Thoracic aorta (tissue), 2 donors: ENCODE measurements at places on chromosomes 2 and 18.

DNA sequence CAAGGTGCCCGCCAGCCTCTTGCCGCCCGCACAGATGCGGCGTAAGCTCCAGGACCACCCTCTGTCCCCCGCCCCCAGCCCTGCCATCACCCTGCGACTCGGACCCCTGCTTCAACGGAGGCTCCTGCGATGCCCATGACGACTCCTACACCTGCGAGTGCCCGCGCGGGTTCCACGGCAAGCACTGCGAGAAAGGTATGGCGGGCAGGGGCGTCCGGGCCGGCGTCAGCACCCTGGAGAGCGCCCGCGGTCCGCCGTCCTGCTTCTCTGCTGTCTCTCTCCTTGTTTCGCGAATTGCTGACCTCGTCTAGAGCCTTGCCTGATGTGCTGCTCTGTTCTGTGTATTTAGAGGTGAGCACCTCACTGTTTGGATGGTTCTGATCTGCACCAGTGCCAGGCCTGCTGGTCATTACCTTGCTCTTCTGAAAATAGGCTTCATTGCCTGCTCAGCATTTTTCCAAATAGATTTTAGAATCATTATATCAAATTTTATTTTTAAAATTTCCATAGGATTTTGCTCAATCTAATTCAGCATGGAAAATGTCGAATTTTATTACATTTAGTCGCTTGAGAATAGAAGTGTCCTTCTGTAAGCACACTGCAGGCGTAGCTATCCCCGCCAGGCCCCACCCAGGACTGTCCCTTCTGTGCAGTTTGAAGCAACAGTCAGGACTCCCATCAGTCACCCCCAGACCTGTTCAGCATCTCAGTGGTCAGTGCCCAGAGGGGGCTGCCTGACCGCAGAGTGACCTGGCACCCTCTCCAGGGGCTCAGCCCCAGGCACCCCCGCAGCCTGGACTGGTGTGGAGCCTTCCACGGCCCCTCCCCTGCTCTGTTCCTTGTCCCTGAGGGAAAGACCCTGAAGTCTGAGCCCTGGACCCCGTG, 51.6 kb downstream of the SNED1 start:
- no peak for DNase-seq

DNA sequence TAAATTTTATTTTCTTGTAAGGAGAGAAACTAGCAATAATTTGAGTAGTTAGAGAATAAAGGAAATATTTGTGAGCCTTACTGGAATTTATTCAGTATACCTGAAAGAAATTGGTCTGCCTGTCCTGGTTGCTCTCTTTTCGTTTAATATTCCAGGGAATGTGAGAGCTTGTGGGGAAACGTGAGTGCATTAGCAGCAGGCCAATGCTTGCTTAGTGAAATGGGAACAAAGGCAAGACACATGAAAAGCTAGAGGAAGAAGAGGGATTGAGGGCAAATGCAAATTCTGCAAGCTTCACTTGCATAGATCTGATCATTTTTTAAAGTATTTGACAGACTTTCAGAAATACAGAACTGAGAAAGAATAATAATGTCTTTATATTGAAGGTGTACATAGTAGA, 111.0 kb downstream of the ERBB4 start:
- DNase-seq = no peak

DNA sequence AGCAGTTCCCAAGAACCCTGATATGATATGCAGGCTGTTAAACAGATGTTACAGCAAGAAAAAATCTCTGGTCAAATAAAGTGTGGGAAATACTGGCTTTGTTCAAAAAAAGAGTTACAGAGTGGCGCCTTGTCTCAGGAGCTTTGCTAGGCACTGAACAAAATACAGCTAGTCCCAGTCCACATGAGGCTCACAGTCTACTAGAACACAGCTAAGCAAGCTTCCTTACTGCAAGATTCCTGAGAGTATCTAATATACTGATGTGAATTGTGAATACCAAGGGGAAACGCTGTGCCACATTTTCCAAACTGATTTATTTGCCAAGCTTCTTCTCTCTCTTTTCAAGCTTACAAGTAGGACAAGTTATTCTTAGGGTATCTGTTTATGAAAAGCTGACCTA, 188.8 kb upstream of the NABP1 start:
- no peak for DNase-seq

- DNase-seq = no peak
These were observed 76.3 kb downstream of the SOWAHC start for GRCh38 chr2:109690457-109690821.

DNA sequence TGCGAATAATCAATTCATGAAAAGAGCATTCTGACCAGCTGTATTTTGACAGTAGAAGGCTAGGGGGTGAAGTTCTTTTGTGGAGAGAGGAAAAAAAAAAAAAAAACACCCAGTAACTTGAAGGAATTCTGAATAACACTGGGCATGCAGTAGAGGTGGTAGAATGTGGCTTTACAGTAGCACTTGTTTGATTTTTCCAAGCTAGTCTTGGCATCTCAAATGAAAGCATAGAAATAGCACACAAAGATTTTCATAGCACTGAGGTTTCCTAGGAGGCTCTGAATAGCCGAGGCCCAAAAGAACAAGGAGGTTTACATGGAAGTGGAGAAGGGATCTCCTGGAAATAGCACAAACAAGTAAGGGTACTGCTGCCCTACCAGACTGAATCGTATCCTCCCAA, 470.2 kb upstream of the CDH20 start:
- no peak for DNase-seq

- no peak for DNase-seq
These were observed 801.3 kb downstream of the ERBB4 start for GRCh38 chr2:211737282-211737681.

DNA sequence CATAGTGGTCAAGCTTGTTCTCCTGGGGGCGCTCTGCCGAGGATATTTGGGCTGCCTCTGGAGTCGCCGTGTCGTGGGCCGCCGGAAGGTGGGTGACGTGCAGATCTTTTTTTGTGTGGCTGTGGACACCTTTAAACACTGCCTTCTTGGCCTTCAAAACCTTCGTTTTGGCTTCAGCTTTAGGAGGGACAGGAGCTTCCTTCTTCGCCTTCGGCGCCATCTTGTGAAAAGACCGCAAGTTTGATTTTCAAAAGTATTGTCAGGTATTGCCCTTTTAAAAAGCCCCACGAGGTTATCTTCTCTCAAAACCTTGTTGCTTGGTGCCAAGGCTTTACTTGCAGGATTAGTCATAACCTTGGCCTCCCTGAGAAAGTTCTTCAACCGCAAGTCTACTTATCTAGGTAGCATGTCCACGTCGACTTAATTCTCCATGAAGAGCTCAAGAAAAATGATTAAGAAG, 20.8 kb downstream of the LAMA3 start:
- no peak for DNase-seq

DNA sequence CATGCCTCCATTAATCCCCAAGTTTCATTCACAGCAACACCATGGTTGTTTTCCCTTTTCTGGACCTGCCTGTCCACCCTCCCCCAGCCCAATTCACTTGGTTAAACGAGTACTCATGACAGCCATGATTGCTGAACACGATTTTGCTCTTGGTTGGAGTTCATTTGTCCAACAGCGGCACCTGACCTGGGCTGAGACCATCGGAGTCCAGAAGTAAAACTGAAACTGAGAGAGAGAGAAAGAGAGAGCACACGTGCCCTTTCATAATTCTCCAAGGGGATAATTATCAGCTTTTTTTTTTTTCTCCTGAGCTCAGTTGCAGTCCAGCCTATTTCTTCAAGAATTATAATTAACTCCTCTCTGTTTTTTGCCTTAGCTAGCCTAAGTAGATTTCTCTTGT, 13.7 kb upstream of the KIF5C start:
- no peak for DNase-seq

DNA sequence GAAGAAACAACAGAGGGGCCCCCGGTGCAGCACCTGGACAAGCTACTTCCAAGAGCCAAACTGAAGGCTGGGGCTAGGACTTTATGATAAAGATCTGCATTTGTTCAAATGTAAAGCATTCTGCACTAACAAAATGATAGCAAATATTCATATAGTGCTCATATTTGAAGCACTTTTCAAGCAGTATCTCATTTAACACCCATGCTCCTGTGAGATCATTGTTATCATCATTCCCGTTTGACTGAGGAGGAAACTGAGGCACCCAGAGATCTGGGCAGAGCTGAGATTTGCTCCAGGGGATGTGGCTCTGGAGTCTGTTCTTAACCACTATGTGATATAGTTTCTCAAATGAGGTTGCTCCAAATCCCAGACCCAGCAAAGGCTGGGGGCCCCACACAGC, 9.8 kb downstream of the KCTD1 start:
- no peak for DNase-seq

DNA sequence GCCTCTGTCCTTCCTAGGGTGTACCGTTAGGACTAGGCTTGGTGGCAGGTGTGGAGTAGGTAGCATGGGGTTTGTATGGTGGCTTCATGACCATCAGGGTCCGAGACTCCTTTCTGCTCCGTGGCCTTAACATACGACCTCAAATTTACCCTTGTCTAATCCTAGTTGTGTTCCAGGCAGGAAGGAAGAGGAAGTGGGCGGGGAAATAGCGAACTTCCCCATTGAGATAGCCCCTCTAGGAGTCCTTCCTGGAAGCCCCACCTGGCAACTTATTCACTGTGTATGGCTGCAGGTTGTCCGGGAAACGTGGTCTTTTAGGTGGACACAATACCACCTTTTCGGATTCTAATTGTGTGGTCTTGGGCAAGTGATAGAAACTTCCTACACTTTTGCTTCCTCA, 9.3 kb downstream of the CD8A start:
- DNase-seq = no peak

DNA sequence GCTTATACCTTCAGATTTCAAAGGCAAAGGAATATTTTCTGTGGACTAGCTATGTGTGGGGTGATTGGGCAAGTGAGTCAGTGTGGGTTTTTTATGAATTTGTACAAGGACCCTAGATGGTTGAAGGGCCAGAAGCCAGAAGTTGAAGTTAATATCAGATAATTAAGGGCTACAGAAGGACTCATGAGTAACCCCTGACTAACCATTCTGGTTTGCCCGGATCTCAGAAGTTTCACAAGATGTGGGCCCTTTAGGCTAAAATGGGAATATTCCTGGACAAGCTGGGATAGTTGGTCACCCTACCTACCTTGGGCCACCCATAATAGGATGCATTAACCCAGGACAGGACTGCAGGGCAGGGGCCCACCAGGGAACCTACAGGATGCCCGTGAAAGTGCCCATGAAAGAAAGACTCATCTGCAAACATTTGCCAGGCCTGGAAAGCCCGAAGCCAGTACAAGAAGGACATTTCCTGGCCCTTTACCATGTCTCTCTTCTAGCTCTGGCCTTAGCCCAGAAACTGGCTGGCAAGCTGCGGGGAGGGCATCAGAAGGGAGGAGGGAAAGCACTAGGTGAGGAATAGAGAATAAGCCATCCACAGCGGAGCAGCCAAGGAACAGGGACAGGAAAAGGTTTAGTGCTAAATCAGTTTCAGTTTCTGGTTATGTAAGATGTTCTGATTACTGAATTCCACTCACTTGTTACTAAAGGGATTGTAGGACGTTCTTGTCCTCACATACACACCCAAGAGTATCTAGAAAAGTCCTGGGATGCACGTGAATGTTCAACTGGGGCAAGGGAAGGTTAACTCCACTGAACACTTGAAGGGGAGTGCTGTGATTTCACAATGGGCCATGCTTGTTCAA, 33.6 kb downstream of the GCG start:
- no peak for DNase-seq

- no peak for DNase-seq
These were observed 118.3 kb downstream of the FMNL2 start for GRCh38 chr2:152453129-152453911.

DNA sequence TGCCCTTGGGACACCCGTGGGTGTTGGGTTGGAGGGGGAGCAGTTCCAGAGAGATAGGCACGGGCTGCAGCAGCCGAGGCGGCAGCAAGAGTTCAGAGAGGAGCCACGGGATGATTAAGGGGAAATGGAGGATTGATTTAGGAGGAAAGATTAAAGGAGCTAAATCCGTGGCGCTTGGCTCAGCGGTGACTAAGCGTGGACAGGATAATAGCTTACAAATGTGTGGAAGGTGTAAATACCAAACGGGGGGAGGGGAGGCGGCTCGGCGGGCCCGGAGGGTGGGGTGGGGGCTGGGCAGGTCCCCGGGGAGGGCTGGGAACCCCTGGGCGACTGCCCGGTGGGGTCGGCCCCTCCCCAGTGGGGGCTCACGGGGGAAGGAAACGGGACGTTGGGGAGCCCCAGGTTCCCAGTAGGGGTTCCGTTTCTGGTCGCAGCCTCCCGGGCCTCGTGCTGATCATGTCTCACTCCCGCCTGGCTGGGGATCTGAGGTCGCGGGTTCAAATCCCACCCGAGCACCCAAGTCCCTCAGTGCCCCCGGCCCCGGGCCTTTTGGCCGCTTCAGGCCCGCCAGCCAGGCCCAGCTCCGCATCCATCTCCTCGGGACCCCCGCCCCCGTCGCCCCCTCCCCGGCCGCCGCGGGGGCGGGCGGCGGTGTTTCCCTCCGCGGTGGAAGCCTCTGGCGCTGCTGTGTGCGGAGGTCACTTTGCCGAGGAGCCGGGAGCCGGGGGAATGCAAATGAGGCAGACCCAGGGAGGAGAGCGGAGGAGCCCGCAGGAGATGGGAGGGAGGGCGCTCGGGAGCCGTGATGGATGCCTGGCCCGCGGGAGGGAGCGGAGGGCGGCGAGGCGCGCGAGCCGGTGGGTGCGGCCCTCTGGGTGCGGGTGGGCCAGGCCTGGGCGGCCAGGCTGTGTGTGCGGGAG, 8.1 kb downstream of the ASIC4 start:
- DNase-seq = no peak
